D721Med (cell line): ENCODE measurements at places on chromosomes 4 and X.

DNA sequence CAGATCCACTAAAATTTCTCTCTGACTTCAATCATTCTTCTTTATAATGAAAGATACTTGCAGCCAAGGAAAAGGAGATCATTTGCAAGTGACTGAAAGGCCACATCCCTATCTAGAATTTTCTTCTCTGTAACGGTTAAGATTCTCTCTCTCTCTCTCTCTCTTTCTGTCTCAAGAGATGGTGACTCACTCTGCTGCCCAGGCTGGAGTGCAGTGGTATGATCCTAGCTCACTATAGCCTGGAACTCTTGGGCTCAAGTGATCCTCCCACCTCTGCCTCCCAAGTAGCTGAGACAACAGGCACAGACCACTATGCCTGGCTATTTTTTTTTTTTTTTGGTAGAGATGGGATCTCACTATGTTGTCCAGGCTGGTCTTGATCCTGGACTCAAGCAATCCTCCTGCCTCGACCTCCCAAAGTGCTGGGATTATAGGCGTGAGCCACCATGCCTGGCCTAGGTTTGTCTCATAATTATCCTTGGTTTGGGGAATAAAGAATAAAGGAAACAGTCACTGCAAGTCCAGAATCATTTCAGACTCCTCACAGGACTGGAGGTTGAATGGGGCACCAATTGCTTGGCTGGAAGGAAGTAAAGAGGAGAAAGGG is 33.3 kb upstream of the GALNT7 start:
- DNase-seq, result no peak

- DNase-seq, result no peak
These were observed 133.0 kb downstream of the ZC4H2 start for GRCh38 chrX:64843224-64843623.

DNA sequence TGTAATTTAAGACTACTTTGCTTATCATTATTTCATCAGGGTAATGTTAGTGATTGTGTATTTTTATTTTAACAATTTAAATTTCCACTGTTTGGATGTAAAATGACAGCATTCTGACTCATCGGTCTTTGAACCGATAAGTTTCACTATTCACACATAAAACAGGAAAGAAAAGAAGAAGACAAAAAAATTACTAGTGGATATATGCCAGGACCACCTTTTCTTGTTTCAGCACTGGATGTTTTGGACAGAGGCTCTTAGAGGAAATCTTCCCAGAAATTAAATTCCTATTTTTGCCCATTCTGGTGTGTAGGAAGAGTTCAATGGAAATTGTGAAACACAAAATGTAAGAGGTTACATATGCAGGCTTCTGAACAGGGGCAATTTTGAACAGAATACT is 57.4 kb downstream of the VEGFC start:
- no peak for DNase-seq

DNA sequence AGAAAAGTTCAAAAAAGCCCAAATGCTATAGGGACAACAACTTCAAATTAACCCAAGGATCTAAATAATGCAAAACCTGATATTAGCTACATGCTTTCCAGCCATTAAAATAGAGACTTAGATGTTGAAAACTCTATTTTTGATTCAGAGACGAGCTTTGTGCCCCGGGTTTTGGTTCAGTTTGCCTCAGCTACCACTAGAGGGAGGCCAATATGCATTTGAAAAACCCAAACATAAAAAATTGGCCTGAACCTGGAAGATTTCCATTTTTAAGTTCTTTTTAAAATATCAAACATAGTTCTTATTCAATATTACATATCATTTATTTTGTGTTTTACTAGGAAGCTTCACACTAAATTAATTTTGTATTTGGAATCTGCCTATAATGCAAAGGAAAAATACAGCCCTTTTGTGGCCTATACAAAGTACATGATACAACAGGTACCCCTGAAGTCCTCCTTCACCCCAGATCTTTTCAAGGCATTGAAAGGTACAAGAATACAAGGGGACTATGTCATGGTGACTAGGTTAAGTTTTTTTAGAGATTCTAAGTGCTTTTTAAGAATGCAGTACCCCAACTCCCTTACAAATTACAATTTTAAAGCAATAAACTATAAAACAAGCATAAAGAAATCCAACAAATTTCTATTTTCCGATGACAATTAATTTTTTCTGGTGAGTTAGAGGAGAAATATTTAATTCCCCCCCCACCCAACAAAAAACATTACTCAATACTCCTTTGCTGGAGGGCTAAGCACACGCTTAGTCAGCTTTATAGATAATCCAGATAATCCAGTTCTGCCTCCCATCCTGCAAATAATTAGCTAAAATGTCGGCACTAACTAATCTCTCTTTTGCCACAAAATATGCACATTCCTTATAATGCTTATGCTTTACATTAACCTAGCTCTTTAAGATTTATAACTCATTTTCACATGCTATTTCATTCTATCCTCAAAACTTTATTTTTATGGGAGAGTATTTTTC is 97.7 kb upstream of the PTPN13 start:
- DNase-seq, result no peak

- DNase-seq, result no peak
These were observed 891 bp downstream of the XK start for GRCh38 chrX:37686369-37686995.
